Stimulated activated CD4-positive, alpha-beta T cell treated with anti-CD3 and anti-CD28 coated beads, Interleukin-1b, Interleukin-23, amount 100 ng/mL, for 1 hour (primary cell): ENCODE measurements at places on chromosomes 6 and 20.

GRCh38 chr6:156773476-156773875 is 3.7 kb upstream of the ARID1B start:
- no peak for DNase-seq

DNA sequence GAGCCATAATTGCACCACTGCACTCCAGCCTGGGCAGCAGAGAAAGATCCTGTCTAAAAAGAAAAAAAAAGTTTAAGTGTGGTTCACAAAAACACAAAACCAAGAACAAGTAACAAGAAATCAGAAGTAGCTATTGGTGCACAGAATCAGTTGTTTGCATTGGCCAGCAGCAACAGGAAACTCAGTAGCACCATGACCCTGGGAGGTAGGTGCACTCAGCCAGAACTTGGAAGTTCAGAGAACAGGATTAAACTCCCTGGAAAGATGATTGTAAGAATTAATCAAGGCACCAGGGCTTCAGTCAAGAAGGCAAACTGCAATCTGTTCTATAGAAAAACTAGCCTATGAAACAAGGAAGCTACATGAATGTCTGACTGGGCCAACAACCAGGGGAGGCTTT is 267.9 kb downstream of the COL12A1 start:
- no peak for DNase-seq

DNA sequence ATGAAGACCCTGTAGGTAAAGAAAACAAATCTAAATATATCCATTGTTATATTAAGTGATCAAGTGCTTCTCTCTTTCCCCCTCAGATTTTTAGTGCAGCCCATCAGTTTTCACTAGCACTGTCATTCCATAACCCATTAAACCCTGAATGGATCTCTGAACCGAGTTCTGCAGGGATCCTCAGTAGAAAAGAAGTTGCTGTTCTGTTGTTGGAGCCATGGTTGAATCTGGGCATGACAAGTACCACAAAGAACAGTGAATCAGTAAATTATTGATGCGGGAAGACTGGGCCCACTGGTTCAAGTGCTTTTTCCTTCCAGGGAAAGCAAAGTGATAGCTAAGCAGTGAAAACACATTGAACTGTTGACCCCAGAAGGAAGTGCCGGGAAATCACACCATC is 60.4 kb downstream of the LAMP5 start:
- DNase-seq: no peak

DNA sequence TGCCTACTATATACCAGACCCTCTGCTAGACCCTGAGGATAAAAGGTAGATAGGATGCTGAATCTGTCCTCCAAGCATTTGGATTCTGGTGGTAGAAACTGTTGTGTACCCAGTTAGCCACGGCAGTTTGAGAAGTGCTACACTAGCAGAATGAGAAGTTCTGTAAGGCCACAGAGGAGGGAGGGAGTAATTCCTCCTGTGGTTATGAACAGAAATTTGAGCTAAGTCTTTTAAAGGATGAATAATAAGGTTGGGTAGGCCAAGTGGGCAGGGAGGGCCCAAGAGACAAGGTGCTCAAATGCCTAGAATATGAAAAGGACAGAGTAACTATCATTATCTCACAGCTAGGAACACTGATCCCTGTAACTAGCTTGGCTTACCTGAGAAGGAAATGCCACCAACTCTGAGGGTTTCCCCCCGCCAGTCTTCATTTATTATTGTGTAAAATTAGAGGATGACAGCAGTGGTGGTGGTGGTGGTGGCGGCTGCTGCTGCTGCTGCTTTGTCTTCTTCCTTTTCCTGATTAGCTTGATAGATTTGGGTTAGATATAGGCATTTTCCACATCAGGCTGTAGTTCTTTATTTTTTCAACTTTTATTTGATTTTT is 243.3 kb downstream of the PRL start:
- no peak for DNase-seq
